ENCODE measurements at places on chromosomes 2 and 18.
A peak's percentile ranks its signal among the peaks of the same experiment; 100 is the strongest.

- no peak for DNase-seq
Observed at GRCh38 chr2:134360745-134361487, 107.0 kb downstream of the MGAT5 start.

DNA sequence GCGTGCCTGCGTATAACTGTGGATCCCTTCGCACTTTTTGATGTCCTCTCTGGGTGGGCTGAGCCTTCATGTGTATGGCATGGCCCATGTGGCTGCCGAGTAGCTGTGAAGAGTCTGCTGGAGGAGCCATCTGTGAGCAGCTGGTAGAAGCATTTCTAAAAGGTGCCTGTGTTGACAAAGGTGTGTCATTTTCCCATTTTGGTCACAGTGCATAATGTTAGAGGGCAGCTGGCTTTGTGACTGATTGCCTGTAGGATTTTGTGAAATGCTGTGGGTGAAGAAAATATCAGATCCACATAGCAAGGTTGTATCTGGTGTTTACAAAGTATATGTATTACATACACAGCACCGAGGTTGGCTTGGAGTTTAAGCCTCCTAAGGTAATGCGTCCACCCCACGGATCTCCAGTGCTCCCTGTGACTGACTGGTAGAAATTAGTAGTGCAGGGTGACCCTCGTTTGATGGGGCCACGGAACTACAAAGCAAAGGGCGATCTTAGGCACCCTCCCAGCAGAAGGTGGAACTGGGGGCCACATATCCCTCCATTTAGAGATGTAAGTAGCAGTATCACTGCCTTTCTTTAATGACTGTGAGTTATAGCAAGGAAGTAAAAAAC is 16.5 kb downstream of the GATA6 start:
- no peak for DNase-seq

- DNase-seq, result no peak
Observed at GRCh38 chr2:165888171-165888570, 65.4 kb downstream of the TTC21B start.

DNA sequence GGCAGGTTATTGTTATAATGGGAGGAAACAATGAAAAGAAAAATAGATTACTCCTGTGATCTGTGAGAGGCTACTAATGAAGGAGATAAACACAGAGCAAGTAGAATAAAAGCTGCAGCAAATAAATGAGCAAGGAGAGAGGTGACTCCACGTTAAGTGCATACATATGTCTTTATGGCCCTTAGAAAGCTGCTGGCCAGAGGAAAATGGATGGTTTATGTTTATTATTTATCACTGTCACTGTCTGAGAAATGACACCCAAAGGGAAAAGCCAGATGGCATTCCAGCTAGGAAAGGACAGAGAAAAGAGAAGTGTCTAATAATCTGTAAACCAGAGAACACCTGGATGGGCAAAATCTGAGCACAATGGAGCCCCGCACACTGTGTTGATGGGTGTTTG is 122.9 kb upstream of the DDX18 start:
- no peak for DNase-seq

GRCh38 chr2:144351687-144352086 is 168.2 kb downstream of the ZEB2 start:
- DNase-seq, result no peak

DNA sequence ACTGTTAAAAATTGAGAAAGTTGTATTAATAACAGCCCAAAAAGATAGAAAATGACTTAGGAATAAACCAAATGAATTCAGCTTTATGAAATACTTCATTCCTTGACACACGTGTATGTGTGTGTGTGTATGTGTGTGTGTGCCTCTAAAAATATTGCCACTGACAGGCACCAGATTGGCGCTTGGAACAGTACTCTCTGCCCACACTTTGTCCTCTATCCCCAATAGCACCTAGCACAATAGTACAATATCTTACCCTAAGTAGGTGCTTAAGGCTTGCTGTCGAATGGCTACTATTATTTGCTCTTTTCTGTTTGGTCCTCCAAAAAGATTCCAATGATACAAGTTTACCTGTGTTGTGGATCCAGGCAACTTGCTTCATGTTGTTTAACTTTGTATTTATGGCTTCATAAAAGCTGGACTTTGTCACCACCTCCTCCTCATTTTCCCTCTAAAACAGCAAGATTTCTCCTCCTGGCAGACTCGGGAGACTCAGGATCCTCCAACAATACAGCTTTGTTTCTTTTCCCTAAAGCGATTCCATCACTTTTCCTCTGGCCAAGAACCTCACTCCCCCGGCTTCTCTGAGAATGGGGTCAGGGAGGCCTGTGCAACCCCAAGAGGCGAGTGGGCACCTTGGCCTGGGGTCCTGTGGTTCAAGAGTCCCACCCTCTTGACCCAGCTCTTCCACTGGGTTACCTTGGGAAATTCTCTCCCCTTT is 43.3 kb upstream of the LCLAT1 start:
- DNase-seq, result no peak

DNA sequence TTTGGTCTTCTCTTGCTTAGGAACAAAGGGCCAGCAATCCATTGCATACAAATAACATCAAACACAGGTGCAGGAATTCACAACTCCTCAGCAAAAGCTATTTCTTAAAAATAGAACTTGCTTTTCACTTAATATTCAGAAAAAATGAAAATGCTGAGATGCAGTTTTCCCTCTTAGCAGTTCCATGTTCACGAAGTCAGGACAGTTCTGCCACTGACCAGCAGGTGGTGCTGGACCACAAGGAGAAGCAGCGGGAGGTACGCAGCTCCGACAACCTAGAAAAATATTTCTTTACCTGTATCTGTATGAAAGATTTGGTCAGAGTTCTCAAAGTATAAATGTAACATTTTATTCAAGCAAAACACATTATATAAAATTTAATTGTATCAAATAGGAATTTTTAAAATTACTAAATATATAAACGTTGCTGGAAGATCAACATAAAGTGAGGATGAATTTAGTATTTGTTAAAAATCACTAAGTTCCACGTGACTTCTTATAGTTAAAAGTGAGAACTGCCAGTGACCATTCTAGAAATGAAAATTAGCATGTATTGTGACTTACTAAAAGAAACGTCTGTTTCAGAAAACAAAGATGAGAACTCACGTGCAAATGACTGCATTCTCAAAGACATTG is 48.8 kb downstream of the ADNP2 start:
- DNase-seq, result peak; percentile 91

- DNase-seq, result no peak
Observed at GRCh38 chr18:31562726-31563125, 29.0 kb upstream of the TTR start.

DNA sequence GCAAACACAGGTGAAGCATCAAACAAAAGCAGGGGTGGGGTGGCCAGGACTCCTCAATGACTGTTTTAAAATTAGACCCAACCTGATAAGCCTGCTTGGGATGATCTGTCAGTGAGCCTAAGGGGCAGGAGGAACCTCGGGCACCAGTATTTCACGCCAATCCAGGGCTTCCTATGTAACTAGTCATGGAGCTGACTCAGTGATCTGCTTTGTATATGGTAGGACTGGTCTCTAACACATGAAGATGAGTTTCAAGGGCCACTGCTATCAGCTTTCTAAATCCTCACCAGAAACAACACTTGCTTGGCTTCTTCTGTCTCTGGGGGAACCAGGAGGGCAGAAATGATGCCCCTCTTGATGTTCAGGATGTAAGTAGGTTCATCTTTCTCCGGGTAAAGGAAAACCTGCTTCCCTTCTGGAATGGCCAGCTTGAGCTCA is 6.2 kb downstream of the APOB start:
- no peak for DNase-seq

- DNase-seq, result no peak
Observed at GRCh38 chr2:168356477-168356835, 99.6 kb upstream of the CERS6 start.

- no peak for DNase-seq
Observed at GRCh38 chr2:189783451-189783926, 650 bp downstream of the ORMDL1 start.

GRCh38 chr2:25480561-25480960 is 138.8 kb upstream of the DNMT3A start:
- DNase-seq, result no peak

GRCh38 chr2:190382851-190383250 is 25.3 kb upstream of the MFSD6 start:
- no peak for DNase-seq

GRCh38 chr2:7660816-7661215 is 743.6 kb downstream of the RNF144A start:
- no peak for DNase-seq

DNA sequence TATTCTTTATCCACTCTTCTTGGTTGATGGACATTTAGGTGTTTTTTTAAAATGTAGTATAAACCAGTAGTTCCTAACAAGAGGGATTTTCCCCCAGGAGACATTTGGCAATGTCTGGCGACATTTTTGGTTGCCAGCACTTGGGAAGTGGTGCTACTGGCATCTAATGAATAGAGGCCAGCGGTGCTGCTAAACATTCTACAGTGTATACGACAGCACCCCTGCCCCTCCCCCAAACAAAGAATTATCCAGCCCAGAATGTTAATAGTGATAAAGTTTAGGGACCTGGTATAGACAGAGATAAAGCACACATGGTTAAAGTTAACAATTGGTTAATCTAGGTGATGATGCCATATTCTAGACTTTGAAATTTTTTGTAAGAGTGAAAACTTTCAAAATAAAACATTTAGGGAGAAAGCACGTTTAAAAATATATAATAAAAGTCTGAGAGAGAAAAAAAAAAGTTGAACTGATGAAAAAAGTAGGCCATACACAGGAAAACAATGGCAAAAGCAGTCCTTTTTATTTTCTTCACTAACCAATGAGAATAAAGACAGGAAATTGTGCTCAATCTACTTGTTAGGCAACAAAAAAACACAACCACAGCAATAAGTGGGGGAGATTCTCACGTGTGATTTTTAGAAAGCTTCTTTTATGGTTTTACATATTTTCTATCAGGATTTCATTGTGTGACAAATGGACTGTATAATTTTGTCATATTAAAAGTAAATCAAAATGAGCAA is 14.8 kb downstream of the FBXO48 start:
- no peak for DNase-seq

GRCh38 chr2:201100497-201100896 is 15.5 kb upstream of the CFLAR start:
- no peak for DNase-seq

- no peak for DNase-seq
Observed at GRCh38 chr18:14970027-14970426, 222.1 kb downstream of the ANKRD30B start.

DNA sequence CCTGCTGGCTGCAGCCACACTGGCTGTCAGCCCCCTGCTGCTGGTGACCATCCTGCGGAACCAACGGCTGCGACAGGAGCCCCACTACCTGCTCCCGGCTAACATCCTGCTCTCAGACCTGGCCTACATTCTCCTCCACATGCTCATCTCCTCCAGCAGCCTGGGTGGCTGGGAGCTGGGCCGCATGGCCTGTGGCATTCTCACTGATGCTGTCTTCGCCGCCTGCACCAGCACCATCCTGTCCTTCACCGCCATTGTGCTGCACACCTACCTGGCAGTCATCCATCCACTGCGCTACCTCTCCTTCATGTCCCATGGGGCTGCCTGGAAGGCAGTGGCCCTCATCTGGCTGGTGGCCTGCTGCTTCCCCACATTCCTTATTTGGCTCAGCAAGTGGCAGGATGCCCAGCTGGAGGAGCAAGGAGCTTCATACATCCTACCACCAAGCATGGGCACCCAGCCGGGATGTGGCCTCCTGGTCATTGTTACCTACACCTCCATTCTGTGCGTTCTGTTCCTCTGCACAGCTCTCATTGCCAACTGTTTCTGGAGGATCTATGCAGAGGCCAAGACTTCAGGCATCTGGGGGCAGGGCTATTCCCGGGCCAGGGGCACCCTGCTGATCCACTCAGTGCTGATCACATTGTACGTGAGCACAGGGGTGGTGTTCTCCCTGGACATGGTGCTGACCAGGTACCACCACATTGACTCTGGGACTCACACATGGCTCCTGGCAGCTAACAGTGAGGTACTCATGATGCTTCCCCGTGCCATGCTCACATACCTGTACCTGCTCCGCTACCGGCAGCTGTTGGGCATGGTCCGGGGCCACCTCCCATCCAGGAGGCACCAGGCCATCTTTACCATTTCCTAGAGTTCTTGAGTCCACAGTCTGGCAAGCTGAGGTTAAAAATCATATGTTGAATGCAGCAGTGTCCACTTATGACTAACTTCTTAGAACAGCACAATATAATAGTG is 741 bp downstream of the GPR148 start:
- peak; percentile 63 for DNase-seq

DNA sequence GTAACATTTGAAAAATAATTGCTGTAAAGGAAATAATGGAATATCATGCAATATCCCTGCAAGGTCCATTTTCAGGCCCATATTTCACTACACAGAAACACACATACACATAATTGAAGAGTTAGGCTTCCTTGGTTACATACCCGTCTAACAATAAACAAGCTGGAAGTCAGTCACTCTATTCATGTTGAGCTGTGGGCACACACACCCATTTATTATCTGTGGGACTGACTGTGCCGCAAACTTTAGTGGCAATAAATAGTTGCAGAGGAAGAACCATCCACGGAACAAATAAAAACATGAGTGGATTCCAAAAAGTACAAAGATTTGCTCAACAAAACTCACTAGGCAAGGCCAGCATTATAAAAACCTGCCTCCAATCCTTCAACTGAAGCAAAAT is 24.8 kb downstream of the PID1 start:
- DNase-seq, result no peak

DNA sequence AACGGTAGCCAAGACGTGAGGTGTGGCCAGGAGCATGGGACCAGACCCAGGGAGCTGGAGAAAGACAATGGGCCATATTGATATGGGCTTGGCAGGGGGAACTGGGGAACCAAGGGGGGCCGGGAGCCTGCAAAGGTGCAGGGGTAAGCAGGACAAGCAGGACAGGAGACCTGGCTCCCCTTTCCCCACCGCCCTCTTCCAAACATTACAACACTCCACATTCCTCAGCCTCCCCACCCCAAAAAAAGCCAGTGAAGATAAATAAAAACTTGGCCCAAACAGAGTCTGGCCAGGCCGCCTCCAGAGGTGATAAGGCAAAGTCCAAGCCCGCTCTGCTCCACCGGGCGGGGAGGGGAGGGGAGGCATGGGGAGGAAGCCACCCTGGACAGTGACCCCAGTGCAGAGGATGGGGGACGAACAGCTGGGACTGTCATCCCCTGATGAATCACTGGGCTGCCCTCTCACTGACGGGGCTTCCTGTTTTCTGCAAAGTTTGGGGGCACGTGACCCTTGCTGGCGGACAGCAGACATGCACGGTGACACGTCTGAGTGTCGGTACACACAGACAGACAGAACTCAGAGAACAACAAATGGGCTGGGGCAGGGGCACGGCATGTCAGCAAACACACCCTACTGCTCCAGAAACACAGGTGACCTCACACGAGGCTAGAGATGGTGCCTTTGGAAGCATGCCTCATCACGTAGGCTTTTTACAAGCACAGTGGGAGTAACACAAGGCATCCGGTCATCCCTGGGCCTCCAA is 100.2 kb downstream of the TNS1 start:
- no peak for DNase-seq

GRCh38 chr2:111990856-111991255 is 64.2 kb upstream of the TMEM87B start:
- no peak for DNase-seq

DNA sequence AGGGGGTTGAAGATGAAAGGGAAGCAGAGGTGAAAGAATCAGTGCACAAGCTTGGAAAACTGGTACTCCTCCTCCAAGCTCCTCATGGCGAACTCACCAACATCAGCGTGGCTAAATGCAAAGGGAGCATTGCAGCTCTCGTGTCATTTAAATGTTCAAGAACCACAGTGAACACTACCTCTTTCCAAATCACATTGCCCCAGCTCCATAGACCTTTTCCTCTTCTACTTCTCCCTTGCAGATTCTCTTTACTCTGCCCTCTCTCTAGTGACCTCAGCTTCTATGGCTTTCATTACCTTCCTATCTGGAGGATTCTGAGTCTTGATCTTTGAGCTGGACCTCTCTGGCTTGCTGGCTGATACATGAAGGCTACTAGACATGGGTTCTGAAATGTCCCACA is 14.3 kb downstream of the EPB41L3 start:
- no peak for DNase-seq

GRCh38 chr2:240604939-240605716 is 18.6 kb downstream of the CAPN10 start:
- DNase-seq, result peak; percentile 56
